ENCODE measurements at places on chromosomes 7 and 10.

GRCh38 chr7:29364661-29365060 lies 170.1 kb downstream of the CHN2 start:
- H3K36me3 ChIP-seq, result no peaks in the 10 kb centered on the region
- DNase-seq, result no peak
- H3K4me1 ChIP-seq, result no peaks in the 10 kb centered on the region
- H3K27ac ChIP-seq, result no peak overlapping the region

- DNase-seq, result no peak
- H3K36me3 ChIP-seq, result no peaks in the 10 kb centered on the region
- H3K27me3 ChIP-seq, result no peaks in the 10 kb centered on the region
- no peaks in the 10 kb centered on the region for H3K4me1 ChIP-seq
- H3K27ac ChIP-seq, result no peak overlapping the region
These were observed 16.0 kb downstream of the FZD1 start for GRCh38 chr7:91280185-91280584.

DNA sequence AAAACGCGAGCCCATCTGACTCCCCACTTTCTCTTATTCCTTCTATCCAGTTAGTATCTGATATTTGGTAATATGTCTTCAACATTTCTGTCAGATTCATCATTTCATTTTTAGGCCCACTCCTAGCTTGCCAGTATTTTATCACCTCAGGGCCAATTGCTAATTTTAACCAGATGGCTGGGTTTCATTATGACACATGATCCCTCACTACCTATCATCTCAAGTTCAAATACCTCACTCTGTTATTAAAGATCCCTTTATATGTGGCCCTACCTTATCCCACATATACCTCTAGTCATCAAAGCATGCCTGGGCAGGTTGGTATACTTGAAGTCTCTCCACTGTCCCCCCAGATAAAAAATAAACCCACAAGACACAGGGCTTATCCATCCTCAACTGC lies 104.9 kb downstream of the RNLS start:
- H3K4me1 ChIP-seq, result no peaks in the 10 kb centered on the region
- no peak overlapping the region for H3K27ac ChIP-seq
- no peak for DNase-seq
- H3K36me3 ChIP-seq, result no peaks in the 10 kb centered on the region

- DNase-seq, result no peak
- peaks cover 3% of the 10 kb centered on the region for H3K4me1 ChIP-seq
- no peaks in the 10 kb centered on the region for H3K36me3 ChIP-seq
These were observed 12.7 kb downstream of the HK1 start for GRCh38 chr10:69290993-69291392.

GRCh38 chr10:77940225-77940624 lies 13.7 kb upstream of the DLG5 start:
- no peak overlapping the region for H3K27ac ChIP-seq
- no peaks in the 10 kb centered on the region for H3K36me3 ChIP-seq
- no peak for DNase-seq
- H3K27me3 ChIP-seq, result peaks cover 13% of the 10 kb centered on the region

DNA sequence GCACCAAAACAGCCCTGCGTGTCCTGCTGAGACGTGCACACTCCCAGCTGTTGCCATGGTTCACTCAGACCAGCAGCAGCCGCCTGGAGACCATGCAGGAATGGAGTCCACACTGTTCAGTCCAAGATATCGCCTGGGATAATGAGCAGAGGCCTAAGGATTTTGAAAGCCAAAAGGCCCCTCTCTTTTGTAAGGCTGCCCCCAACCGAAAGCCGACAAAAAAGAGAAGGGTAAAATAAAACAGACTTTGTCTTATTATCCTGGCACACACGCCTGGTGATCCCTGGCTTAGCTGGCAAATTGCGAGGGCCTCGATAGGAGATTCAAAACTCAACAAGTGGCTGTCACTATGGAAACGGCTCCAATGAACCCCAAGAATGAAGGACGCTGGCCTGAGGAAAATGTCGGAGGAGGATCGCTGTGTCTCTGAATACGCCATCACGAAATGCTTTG lies 263.6 kb downstream of the SKIDA1 start:
- H3K27ac ChIP-seq, result no peak overlapping the region
- no peaks in the 10 kb centered on the region for H3K4me1 ChIP-seq
- no peaks in the 10 kb centered on the region for H3K27me3 ChIP-seq
- H3K4me3 ChIP-seq, result no peak overlapping the region

- H3K4me1 ChIP-seq, result no peaks in the 10 kb centered on the region
- no peak overlapping the region for H3K27ac ChIP-seq
- DNase-seq, result no peak
- no peaks in the 10 kb centered on the region for H3K27me3 ChIP-seq
These were observed 18.7 kb downstream of the IL15RA start for GRCh38 chr10:5958675-5959074.

Measured in activated CD8-positive, alpha-beta memory T cell treated with anti-CD3 and anti-CD28 coated beads, Interleukin-2, amount 10 ng/mL, durations not matched to agents 7 days and 5 days (primary cell).